ENCODE measurements at places on chromosomes 2 and 18. TPM values are rescaled to one million over a fixed set of nuclear protein-coding genes. Genes with fewer than 3 reads are reported as not detected.

- no peak for DNase-seq
Measured at GRCh38 chr2:196959734-196960338, 33.3 kb upstream of the PGAP1 start.

- DNase-seq, result no peak
Measured at GRCh38 chr2:34949316-34949715, 1350.2 kb upstream of the FAM98A start.

DNA sequence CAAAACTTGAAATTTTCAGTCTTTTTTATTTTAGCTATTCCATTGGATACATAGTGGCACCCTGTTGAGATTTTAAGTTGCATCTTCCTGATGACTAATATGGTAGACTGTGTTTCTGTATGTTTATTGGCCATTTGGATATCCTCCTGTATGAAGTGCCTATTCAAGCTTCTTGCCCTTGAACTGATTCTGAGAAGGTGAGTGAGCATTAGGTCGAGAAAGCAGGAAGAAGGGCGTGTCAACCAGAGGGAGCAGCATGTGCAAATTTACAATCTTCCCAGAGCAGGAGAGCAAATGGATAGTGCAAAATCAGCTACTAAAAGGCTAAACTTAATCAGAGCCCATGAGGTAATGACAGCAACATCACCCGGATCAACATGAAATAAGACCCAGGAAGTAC lies 8.6 kb downstream of the INPP1 start:
- DNase-seq, result no peak

- DNase-seq, result no peak
Measured at GRCh38 chr2:241051578-241052487, 50.3 kb downstream of the MTERF4 start.

- DNase-seq, result peak; percentile 58
Measured at GRCh38 chr2:47905386-47906156, 727 bp downstream of the FBXO11 start.

- DNase-seq, result no peak
Measured at GRCh38 chr2:33215299-33215698, 261.1 kb upstream of the RASGRP3 start.

DNA sequence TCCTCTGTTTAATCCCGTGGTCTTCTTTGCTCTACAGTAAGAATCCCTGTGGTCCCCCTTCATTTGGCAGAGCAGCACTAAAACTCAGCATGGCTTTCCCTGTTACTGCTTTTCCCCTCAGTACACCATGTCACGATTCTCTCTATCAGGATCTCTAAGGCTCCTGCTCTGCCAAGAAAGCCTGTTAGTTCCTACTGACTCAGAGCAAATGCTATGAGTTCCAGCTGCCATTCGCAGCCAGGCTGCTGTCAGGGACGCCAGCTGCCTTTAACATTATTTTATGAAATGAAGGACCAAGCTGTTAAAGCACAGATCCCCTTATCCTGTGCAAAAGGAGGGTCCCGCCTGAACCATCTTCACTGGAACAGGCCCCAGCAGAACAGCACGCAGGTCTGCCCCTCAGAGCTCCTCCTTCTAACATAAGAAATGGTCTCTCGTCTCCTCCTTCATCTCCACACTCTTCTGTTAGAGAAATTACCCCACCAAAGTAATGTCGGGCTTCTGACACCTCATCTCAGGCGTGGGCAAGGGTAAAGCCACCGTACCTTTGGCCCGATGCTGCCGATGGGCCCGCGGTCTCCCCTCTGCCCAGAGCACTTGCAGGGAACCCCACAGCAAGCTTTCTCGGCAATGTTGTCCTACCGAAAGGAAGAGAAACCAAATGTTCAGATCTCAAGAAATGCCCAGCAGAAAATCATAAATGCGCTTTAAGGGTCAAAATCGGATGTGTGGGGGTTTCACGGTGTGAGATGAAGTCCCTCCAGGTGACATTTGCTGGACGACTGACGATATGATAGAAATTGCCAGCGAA lies 52.6 kb downstream of the COL6A3 start:
- DNase-seq, result no peak

DNA sequence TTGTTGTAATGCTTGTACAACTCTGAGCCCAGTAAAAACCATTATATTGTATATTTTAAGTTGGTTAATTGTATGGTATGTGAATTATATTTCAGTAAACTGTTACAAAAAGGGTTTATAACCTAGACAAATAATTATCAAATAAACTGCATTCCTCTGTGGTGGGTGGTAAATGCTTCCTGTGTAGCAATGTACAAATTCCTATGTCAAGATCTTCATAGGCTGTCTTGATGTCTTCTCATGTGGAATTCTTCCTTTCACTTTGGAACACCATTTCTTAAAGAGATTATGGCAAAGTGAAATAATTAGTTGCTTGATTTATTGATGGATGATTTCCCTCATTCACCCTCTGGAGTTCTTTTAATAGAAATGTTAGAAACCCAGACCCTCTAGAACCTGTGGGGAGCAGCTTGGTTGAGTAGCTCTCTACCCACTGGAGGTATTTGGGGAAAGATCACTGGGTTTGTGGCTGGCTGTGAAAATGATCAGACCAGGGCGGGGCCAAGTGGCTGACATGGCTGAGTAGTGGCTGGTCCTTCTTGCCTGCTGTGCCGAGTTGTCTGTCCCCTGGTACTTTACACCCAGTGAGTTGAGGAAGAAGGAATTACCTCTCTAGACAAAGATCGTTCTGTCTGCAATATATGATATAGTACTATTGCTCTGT lies 22.4 kb upstream of the MGAT5 start:
- no peak for DNase-seq

GRCh38 chr2:102385522-102385921 lies 29.9 kb downstream of the IL18R1 start:
- no peak for DNase-seq

GRCh38 chr18:63679820-63680606 lies 18.3 kb upstream of the SERPINB3 start:
- no peak for DNase-seq

GRCh38 chr2:189504238-189504637 lies 63.0 kb downstream of the WDR75 start:
- DNase-seq, result no peak

DNA sequence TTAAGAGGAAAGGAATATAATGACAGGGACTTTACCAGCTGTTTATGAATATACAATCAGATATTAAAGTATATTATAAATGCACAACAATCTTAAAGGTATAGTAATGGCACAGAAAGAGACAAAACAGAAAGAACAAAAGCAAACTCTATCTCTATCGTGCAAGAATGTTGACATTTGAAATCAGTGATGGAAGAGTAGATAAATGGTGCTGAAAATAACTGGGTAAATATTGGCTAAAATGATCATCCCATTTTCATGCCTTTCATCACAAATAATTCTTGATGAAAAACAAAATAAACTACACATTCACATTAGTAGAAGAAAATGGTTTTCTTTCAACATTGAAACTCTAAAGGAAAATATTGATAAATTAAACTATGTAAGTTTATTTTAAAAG lies 495.9 kb downstream of the IRS1 start:
- DNase-seq, result no peak

DNA sequence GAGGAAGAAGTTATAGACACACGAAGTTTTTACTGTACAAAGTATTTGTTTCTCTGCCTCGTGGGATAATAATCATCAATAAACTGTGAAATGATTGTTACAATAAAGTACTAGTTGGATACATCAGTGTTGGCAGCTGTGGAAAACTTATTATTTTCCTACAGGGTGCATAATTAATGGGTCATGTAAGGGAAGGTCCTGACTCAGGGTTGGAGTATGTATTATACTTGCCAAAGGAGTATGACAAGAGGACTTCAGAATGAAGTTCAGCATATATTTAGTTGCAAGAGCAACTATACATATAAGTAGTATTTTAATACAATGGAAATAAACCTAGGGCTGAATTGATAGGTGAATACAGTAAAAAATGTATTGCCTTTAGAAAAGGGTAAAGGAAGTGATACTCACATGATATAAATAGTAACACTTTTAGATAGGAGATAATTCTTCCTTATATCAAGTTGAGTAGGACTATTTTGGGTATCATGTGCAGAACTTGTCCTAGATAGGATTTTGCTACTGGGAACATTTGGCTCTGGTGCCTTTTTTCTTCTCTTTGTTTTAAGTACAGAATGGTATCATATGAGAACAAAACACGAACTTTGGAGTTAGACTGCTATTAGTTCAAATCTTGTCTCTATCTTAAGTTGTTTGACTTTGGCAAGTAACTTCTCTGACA lies 79.1 kb downstream of the PLCL1 start:
- no peak for DNase-seq

DNA sequence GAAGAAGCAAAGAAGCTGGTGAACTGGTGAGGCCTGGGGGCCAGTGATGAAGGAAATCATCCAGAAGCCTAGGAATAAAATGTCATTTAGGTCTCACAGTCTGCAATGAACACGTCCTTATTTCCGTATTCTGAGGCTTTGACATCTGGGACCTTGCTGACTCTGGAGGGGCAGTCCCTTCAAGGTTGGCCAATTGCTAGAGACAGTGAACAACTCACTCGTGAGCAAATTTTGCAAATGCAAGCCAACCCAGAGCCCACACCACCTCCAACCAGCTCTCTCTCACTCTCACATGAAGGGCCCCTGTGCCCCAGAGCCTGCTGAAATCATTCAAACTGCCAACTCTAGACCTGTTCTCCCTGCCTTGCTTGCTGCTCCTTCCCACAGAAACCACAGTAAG lies 279.1 kb upstream of the LYPD1 start:
- DNase-seq, result no peak

DNA sequence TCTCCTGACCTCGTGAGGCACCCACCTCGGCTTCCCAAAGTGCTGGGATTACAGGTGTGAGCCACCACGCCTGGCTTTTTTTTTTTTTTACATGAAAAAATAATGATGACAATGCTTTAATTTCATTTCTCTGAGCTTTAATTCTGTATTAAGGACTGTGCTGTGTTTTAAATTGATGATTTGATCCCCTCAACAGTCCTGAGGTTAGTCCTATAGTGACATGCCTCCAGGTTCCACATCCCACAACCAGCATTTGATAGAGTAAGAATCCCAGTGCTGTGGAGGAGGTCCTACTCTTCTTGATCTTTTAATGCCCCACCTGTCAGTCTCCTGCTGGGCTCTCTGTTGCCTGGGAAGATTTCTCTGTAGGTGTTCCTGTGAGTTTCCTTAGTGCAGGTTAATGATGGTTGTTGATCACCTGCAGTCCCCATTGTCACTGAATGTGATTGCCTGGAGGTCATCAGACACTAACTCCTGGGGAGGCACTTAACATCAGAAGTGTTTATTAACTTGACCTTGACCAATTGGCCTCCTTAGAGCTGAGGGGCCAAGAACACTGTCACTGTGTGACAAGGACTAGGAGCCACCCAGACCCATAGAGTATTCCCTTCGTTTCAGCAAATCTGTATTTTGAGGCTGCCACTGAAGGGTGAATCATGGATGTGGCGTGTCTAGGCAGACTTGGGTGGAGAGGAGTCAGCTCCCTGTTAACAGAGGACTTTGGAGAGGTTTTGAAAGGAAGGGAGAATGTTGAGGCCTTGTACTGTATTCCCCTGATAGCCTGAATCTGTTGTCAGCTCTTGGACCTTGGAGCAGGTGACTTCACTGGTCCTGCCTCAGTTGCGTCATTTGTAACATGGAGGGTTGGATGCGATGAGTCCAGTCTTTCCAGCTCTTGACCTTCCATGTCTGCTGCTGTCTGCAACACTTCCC lies 11.5 kb downstream of the ASAP2 start:
- no peak for DNase-seq

DNA sequence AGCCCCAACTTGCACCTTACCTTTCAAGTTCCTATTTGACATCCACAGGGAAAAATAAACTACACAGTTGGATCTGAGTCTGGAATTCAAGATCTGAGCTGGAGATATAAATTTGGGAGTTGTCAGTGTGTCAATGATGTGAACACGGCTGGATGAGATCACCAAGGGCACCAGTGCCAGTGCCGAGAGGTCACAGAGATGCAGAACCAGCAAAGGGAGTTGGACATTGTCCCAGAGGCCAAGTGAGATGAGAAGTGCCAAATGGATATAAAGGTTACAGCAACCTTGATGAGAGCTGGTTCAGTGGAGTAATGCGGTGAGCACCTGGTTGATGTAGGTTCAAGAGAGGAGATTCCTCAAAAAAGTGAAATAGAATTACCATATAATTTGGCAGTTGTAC lies 24.8 kb downstream of the LRRFIP1 start:
- DNase-seq, result no peak

- no peak for DNase-seq
Measured at GRCh38 chr2:201931475-201931874, 102.2 kb upstream of the FZD7 start.

GRCh38 chr2:102439065-102439695 lies 16.2 kb downstream of the IL18RAP start:
- DNase-seq, result no peak

DNA sequence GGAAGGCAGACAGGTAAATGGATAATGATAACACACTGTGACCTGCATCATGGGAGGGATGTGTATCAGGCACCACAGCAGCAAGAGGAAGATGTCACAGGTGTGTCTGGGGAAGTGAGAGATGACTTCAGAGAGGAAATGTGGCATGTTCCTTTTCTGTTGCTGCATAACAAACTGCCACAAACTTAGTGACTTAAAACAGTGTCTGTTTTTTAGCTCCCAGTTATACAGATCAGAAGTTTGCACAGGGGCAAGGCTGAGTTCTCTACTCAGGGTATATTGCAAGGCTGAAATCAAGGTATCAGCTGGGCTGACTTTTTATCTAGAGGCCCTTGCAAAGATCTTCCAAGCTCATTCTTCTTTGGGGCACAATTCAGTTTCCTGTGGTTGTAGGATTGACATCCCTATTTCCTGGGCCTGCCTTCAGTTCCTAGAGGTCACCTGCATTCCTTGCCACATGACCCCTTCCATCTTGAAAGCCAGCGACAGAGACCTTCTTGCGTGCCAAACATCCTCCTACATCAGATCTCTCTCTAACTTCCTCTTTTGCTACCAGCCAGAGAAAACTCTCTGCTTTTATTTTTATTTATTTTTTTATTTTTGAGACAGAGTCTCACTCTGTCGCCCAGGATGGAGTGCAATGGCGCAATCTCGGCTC lies 2.1 kb upstream of the MAP3K2 start:
- no peak for DNase-seq

DCDC2C gene
- polyA plus RNA-seq, result 0.56 TPM

FOXI3 gene
- polyA plus RNA-seq, result 0.17 TPM

RTP5 gene
- polyA plus RNA-seq, result 0.06 TPM

CACNB4 gene
- 12.2 TPM for polyA plus RNA-seq

ALPP gene
- polyA plus RNA-seq, result not detected

DPP4 gene
- polyA plus RNA-seq, result 106 TPM

ICOS gene
- polyA plus RNA-seq, result not detected

ANKRD44 gene
- 11.5 TPM for polyA plus RNA-seq

EMILIN2 gene
- polyA plus RNA-seq, result 21.6 TPM

FNDC4 gene
- 7.0 TPM for polyA plus RNA-seq

CPO gene
- polyA plus RNA-seq, result 1.6 TPM

CNDP1 gene
- 1.3 TPM for polyA plus RNA-seq

CNPPD1 gene
- polyA plus RNA-seq, result 68.9 TPM

Data from renal cortex interstitium (tissue), 15 donors.